ENCODE measurements at places on chromosomes 5 and 9.
A peak's percentile ranks its signal among the peaks of the same experiment; 100 is the strongest.

DNA sequence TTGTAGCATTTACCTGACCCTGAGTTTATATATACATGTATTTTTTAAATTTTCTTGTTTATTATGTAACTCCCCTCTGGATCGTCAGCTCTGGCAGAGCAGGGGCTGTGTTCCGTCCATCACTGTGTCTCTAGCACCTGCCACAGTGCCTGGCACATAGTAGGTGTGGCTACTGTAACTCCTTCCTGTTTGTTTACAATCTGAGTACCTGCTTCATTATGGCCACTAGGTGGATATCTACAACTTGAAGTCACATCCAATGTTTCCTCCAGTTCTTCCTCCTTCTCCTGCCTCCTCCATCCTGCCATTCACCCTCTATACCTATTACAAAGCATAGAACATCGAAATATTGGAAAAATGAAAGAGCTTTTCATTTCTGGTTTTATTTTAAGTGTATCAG, 14.2 kb upstream of the PPP1R2B start:
- no peak for DNase-seq

DNA sequence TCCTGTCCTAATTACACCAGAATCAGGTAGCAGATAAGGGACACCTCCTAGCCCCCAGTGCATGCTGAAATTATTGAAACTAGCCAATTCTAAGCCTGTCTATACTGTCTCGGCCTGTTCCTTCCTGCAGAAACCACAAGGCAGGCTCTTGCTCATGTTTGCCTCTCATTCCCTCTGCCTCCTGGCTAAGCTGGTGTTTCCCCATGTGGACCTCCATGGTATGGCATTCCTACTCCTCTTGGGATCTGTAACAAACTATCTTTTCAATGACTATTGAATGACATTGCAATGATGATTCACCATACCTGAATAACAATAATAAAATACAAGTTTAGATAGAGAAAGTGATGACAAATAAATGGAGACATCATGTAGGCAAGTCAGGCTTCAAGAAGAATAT, 35.6 kb upstream of the ADAMTS16 start:
- no peak for DNase-seq

- DNase-seq: no peak
Measured at GRCh38 chr9:134635351-134636148, 6.1 kb upstream of the COL5A1 start.

- no peak for DNase-seq
Measured at GRCh38 chr9:132702254-132702653, 32.0 kb downstream of the GTF3C4 start.

DNA sequence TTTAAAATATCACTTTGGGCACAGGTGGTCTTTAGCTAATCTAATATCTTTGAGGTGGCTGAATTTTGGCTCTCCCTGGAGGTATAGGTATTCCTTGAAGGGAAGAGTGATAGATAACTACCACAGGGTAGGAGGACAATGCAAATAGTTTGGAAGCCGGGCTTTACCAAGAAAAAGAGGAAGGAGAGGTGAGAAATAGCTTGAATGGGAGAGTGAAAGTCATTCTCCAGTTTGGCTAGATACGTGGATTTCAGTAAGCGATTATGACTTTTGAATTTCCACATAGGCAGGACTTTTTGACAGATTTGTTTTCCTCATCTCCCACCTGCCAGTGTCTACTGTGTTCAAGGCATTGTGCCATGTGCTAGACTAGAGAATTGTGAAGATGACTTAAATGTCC, 45.5 kb downstream of the RASA1 start:
- DNase-seq: no peak

DNA sequence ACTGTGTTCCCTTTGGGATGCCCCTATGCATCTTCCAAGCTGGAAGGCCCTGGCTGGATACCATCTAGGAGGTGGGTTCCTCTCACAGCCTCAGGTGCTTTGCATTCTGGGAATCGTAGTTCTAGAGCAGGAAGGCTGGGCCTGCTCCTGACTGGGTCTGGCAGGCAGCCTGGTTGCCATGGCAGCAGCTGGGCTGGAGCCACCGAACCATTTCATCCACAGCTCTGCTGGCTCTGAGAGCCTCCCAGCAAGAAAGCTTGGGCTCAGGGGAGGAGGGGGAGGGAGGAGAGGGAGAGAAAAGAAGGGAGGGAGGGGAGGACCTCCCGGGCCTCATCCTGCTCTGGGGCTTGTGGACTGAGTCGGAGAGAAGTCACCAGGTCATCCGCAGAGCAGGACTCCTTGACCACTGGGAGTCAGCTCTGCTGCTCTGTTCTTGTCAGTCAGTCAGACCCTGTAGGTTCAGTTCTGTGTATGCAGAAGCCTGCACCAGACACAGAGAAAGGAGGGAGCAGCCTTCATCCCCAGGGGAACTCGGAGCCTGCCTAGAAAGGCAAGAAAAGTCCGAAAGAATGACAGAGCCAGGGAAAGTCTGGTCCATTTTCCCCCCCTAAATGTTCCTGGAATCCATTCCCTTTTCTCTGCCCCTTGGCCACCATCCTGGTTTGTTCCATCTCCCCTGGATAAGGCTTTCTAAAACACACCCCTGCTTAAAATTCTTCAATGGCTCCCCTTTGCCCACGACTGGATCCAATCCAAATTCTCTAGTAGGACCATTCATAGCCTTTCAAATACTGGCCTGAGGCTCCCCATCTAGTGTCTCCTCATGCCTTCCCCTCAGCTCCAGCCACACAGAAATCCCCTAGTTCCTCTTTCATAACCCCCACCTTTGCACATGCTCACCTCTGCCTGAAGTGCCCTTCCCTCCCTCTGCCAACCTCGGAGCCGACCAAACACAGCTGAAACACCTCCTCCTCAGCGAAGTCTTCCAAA, 65.4 kb upstream of the ARAP3 start:
- peak; percentile 83 for DNase-seq

GRCh38 chr5:174563899-174564298, 160.5 kb upstream of the MSX2 start:
- no peak for DNase-seq

- peak; percentile 70 for DNase-seq
Measured at GRCh38 chr5:64147849-64148441, 17.7 kb upstream of the RNF180 start.

DNA sequence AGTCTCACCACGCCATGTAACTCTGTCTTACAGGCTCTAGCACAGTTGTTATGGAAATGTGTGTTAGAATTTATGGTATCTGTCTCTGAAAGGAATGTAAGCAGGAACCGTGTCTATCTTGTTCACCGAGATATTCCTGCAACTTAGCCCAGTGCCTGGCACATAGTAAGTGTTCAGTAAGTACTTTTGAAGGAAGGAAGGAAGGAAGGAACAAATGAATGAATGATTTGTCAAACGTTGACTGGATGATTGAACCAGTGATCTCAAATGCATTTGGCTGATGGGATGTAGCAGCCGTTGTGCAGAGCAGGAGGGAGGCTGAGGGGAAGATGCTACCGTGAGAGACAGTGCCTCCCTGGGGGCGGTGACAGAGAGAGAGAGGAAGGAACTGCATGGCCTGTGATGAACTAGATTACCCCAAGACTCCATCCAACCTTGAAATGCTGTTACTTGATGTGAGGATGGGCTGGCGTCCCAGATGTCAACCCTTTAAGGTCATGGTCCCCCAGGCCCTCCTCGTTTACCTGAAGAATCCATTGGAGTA, 47.5 kb upstream of the PPARGC1B start:
- DNase-seq: no peak

DNA sequence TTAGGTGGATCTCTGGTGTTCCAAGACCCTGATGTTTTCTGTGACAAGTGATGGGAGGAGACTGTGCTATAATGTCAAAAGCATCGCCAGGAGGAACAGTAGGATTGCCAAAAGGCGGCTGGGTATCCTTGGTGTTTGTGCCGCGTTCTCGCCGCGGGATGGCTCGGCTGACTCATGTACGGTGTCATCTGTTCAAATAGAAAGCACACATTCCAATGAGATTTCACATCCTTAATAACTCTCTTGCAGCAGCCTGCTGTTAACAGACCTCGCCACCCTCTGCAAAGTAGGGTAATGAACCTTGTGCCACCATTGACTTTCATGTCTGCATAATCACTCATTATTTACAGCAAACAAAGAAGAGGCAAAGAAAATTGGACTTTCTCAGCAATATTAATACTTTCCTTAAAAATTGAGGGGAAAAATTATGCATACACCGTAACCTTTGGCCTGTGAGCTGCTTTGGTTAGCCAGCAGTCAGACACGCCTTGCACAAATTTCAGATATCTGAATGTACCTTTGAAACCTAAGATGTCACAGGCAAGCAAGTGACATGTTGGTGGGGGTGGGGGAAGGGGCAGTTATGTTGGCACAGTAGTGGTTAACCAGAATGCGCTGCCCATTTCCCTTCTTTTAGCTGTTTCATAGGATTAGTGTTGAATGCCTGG, 289.4 kb downstream of the EFNA5 start:
- DNase-seq: peak; percentile 68

DNA sequence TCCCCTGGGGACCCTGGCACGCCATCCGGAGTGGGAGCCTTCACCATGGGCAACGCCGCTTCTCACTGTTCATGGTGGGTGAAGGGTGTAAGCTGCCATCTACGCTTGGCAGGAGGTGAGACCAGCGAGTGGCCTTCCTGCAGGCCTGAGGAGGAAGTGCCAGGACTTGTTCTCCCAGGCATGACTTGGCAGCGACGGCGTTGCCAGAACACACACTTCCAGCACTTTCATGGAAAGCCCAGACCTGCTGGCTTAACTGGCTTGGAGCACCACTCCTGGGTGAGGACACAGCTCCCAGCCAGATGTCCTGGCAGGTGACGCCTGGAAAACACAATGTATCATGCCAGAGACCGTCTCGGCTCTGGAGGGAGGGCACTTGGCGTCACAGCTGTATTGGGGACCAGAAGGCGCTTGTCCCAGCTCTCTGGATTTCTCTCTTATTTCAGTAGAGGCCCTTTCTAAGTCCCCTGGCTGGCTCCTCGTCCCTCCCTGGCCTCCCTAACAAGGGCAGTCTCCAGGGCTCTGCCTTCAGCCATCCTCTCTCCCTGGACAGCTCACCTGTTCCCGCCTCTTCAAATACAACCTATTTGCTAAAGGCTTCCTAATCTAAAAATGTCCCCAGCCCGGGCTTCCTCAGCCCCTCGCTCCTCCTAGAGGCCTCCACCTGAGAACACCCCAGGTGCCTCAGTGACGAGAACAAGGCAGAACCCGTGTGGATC, 188.3 kb downstream of the OLFM1 start:
- no peak for DNase-seq

DNA sequence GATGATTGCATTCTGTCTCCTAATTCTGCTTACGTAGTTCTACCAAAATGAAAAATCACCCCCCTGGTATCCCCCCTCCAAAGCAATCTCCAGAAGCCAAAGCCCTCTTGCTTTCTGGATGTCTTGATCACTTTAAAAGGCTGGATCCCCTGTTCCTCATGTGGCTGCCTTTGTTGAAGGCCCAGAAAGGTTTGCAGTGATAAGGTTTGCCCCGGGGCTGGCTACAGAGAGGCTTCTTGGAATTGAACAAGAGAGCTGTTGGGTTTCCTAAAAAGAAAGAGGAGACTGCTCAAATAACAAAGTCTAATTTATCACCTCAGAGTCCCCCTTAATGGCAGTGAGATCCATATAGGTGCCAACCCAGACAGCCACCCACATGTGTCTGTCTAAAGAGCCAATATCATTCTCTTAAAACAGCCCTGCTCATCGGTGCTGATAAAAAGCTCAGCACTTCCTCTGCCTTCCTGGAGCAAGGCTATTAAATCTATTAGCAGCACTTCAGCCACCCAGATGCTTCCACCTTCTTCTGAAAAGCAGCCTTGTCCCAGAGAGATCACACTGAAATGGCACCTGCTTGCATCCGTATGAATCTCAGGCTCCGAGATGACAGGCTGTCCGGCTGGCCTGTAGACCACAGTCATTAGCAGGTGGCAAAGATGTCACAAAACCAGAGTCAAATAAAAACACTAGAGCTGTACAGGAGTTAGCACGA, 70.9 kb downstream of the TEX10 start:
- no peak for DNase-seq

- no peak for DNase-seq
Measured at GRCh38 chr5:109016300-109016699, 268.6 kb downstream of the FER start.

DNA sequence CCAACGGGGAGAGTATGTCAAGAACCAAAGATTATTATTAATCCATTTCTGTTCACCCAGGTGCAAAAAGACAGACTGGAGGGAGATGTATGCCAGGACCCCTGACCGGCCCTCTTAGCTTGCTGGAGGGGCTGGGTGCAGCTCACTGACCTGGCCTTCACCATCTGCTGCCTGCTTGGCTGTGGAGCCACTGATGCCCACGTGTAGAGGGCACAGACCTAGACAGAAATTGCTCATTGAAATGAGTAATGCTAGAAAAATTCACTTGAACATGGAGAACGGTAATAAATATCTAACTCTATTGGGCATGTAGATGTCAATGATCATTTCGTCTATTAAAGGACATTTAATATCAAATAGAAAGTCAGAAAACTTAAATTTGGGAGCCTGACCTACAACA, 58.8 kb upstream of the ERCC6L2 start:
- DNase-seq: no peak

DNA sequence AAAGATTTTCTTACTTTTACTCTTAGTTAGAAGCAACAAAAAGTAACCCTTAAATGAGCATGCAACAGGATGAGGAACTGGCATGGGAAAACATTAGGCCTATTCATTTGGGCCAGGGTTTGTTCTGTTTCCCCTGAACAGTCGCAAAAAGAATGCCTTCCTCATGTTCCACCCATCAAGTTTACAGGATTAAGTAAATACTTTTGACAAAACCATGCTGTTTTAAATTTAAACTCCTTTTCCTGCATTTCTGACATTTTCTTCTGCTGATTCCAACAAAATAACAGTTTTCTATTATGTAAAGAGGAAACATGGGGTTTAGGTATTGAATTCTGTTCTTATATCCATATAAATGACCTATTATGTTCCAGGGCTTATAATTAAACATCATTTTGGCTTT, 236.6 kb upstream of the ACTBL2 start:
- no peak for DNase-seq

GRCh38 chr5:41843456-41844370, 26.5 kb downstream of the OXCT1 start:
- no peak for DNase-seq

DNA sequence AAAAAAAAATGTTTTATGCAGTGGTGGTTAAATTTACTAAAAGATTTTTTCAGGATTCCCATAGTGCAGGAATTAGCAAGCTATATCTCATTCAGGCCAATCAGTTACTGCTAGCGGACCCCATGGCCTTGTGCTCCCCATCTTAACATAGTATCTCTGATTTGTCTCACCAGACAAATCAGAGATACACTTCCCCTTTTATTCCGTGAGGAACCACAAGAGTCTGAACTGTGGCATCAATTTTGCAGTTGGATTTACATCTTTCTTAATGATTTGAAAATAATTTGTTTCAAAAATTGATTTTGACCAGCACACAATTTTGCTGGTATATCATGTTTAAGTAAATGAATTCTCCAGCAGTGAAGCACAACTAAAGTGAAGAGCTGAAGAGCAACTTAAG, 17.9 kb downstream of the ITGA1 start:
- DNase-seq: no peak

- no peak for DNase-seq
Measured at GRCh38 chr5:128925973-128926372, 39.3 kb upstream of the SLC27A6 start.

GRCh38 chr9:1273859-1274258, 223.7 kb downstream of the DMRT2 start:
- DNase-seq: no peak

GRCh38 chr5:38739011-38739704, 106.7 kb upstream of the OSMR start:
- DNase-seq: no peak

Data from psoas muscle (tissue), 8 donors.